ENCODE measurements at places on chromosomes 5 and 9. TPM values are rescaled to one million over a fixed set of nuclear protein-coding genes. Genes with fewer than 3 reads are reported as not detected.

GRCh38 chr9:83775932-83776331, 41.6 kb downstream of the GKAP1 start:
- no peaks in the 10 kb centered on the region for H3K4me1 ChIP-seq
- H3K27ac ChIP-seq = no peak overlapping the region
- peaks cover under 1% of the 10 kb centered on the region for H3K36me3 ChIP-seq
- DNase-seq = no peak
- H3K27me3 ChIP-seq = no peaks in the 10 kb centered on the region

DNA sequence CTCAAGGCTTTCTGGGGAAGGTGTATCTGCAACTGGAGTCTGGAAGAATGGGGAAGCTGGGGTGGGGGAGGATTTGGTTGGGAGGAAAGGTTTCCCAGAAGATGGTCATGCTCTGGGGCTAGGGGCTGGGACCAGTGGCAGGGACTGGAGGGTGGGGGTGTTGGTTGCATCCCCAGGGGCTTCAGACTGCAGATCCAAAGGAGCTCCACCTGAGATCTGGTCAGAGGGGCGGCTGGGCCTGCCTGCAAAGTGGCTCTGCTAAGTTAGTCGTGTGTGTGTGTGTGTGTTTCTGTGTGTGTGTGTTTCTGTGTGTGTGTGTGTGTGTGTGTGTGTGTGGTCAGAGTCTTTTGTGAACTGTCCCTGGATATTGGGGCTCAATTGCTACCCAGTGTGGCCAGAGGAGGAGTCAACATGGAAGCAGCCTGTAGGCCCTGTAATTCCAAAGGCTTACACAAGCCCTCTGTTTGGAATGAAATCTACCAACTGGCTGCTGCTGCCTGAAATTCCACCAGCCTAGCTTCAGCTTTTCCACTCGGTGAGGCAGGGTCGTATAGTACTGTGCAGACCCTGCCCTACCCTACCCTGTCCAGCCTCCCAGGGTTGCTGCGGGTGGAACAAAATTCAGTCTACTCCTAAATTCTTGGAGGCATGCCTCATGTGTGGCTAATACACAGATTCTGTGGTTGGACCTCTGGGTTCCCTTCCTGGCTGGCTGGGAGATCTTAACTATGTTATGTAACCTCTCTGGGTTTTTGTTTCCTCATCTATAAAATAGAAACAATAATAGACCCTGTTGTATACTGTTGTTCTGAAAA, 12.5 kb upstream of the SYNPO start:
- H3K27me3 ChIP-seq = peaks cover 4% of the 10 kb centered on the region
- peaks cover 51% of the 10 kb centered on the region for H3K4me1 ChIP-seq
- H3K36me3 ChIP-seq = no peaks in the 10 kb centered on the region
- no peak overlapping the region for H3K4me3 ChIP-seq
- no peak for DNase-seq

DNA sequence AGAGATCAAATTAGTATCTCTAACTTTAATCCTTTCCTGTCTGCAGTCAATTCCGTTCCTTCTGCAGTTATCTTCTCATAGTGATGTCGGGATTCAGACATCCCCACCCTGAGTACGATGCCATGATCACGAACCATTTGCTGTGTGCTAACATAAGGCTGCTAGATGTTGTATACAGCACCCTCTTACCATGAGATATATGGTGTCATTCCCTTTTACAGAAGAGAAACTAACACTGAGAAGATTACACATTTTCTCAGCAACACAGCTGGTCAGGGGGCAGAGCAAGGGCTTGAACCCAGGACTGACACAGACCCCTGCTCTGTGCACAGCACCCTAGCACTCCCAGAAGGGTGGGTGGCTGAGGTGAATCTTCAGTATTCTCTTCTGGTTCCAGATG, 46.9 kb upstream of the HSD17B4 start:
- DNase-seq = no peak
- H3K27me3 ChIP-seq = no peaks in the 10 kb centered on the region
- no peak overlapping the region for H3K4me3 ChIP-seq
- H3K27ac ChIP-seq = no peak overlapping the region
- no peaks in the 10 kb centered on the region for H3K4me1 ChIP-seq

GNG10 gene
- total RNA-seq = 50.9 TPM

PCDHGB1 gene
- total RNA-seq = 6.4 TPM
